WTC11 (cell line): ENCODE measurements at places on chromosomes 5 and 9.

GRCh38 chr9:98324801-98325200 lies 69.4 kb upstream of the TBC1D2 start:
- DNase-seq = no peak

- no peak for DNase-seq
Measured at GRCh38 chr5:82151662-82152061, 126.5 kb downstream of the RPS23 start.

- no peak for DNase-seq
Measured at GRCh38 chr5:107869438-107870115, 198.8 kb upstream of the EFNA5 start.

DNA sequence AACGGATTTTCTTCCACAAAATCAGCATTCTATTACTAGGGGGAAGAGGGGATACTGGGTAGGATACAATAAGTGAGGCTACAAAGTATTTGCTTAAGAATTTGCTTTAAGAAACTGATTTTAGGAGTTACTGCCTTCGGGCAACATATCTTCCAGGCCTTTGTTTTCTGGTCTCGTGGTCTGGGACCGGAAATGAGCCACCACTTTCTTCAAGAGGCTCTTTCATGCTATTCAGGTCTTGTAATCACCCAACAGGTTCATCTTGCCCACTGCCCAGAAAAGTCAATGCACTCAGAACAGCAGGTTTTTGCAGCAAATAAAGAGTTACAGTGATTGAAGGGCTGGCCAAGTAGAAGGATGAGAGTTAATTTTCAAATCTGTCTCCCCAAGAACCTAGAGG lies 6.6 kb upstream of the AOPEP start:
- no peak for DNase-seq

- DNase-seq = no peak
Measured at GRCh38 chr5:152177626-152178349, 227.3 kb downstream of the NMUR2 start.

DNA sequence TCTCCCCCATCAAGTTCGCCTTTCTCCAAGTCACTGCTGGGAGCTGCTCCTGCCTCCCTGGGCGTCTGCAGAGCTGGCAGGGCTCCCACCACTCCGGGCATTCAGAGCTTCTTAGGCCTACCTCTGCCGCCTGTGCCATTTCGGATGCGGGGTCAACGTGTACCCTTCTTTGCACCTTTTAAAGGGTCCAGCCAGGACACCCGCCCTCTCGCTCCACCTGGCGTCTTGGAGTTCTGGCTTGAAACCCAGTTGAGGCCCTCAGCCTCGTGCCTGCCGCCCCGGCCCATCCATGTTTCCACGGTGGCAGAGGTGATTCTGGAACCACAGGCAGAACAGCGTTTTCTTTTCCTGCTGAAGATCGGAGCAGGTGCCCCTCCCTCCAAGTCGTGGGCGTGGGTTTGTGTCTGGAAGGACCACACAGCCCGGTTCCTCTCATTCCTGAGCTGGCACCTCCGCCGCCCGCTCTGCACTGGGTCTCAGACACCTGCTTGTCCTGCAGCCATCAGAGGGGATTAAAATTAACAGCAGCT lies 32.9 kb downstream of the NDUFS6 start:
- DNase-seq = no peak

DNA sequence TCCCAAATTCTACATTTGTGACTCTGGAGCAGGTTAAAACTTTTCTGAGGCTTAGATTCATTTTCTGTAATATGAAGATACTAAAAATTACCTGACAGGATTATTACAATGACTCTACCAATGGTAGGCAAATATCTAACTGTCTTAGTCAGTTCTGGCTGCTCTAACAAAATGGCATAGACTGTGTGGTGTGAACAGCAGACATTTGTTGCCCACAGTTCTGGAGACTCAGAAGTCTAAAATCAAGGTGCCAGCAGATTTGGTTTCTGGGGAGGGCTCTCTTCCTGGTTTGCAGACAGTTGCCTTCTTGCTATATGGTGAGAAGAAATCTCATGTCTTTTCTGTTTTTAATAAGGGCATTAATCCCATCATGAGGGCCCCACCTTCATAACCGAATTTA lies 245.1 kb downstream of the MAST4 start:
- no peak for DNase-seq

- no peak for DNase-seq
Measured at GRCh38 chr9:1207686-1208085, 157.5 kb downstream of the DMRT2 start.

- no peak for DNase-seq
Measured at GRCh38 chr5:98776066-98776705, 2.7 kb downstream of the RGMB start.

GRCh38 chr9:25990376-25990775 lies 312.1 kb upstream of the TUSC1 start:
- no peak for DNase-seq

DNA sequence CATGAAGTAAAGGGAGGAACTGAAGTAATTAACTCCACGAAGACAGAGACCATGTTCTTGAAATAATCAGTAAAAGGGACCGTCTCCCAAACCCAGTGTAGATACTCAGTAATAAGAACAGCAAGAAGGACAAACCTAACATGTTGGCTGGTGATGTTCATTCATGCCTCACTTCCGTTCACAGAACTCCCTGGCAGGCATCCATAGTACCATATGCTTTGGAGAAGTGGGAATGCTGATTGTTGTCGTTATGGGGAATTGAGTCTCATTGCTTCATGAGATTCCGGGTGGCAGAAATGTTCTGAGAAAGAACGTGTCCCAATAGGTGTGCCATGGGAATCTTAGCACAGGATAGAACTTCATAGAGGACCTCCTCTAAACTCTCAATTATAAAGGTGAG lies 452.3 kb downstream of the ZSWIM6 start:
- no peak for DNase-seq

DNA sequence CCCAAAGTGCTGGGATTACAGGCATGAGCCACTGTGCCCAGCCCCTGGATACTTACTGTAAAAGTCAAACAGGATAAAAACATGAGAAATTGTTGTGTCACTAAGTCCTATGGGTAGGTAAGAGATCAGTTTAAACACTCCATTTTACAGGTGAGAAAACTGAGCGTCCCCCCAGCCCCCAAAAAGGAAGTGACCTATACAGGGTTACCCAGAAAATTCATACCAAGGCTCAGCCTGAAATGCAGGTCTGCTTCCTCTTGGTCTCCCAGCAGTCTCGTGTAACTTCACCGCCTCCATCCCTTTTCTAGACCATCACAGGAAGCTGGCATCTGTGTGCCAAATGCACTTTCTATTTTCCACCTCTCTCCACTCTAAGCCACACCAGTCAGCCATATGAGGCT lies 57.2 kb downstream of the TMOD1 start:
- DNase-seq = no peak

GRCh38 chr5:36200513-36200912 lies 41.2 kb downstream of the NADK2 start:
- no peak for DNase-seq

DNA sequence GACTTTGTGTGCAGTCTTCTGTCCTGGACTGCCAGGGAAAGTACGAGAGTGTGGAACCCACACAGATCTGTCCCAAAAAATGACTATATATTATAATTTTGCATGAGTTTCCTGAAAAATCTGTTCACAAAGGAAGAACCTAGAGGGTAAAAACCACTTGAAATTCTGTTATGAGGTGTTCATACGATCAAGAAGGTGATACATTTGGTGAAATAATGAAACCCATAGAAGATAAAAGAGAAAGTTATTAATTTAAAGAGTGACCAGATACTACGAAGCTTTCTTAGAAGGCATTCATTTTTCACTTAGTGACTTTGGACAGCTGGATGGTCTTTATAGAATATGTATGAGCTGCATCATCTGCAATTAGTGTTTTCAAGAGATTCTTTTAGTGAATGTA lies 32.9 kb downstream of the SLC12A2 start:
- no peak for DNase-seq

DNA sequence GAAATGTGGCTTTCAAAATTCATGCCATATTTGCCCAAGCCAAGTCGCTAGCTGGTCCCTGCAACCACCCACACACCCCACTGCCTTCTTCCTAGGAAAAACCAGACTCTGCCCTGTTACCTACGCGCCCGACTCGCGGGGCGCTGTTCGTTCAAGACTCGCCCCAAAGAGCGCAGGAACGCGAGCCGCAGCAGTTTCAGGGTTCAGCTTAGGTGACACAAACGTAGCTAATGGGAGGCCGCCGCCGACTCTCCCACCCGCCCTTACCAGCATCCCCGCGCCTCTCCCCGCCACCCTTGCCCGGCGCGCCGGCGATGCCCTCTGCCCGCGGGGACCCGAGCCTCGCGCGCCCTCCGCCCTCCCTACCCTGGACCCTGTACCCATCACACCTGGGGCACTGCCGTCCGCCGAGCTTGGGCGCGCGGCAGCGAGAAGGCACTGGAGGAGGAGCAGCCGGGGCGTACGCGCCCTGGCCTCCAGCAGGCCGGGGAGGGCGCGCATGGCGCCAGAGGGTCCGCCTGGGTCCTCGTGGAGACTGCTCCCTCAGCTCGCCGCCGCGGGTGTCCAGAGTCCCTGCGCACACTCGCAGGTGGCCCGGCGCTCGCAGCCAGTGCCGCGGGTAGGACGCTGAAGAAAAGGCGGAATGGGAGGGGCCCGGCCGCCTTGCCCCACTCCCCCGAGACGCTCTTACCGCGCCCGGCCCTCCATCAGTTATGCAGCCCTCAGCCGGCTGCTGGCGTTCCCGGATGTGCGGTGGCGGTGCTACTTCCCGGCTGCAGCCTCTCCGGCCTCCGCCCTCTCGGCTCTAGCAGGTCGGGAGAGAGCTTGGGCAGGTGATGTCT lies at the start of gene EMB:
EMB (minus strand) TSS at position 638 of the 842 bp plus-strand sequence; CDS start at position 501, 137 bp downstream.
- peak; percentile 84 for DNase-seq

DNA sequence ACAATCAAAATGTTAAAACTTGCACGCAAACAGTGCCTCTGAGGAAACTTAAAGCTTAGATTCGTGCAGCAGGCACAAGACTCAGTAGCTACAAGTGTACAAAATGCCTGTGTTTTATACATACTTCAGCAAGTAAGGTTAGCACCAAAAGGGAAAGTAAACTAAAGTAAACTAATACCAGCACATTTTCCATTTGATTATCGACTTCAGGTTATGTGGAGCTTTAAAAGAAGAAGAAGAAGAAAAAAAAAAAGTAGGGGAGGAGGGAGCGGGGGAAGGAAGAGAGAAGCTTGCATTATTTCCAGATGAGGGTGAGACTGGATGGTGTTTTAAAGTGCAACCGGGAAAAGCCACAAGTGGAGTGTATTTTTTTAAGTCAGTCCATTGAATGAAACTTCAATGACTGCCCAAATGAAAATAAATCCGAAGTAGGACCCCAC lies 596 bp upstream of the ADAMTS6 start:
- DNase-seq = no peak

- no peak for DNase-seq
Measured at GRCh38 chr5:30103052-30103451, 1090.4 kb upstream of the CDH6 start.

GRCh38 chr5:36177154-36177553 lies 25.2 kb downstream of the SKP2 start:
- no peak for DNase-seq

- DNase-seq = no peak
Measured at GRCh38 chr5:117568126-117568525, 993.5 kb upstream of the SEMA6A start.

DNA sequence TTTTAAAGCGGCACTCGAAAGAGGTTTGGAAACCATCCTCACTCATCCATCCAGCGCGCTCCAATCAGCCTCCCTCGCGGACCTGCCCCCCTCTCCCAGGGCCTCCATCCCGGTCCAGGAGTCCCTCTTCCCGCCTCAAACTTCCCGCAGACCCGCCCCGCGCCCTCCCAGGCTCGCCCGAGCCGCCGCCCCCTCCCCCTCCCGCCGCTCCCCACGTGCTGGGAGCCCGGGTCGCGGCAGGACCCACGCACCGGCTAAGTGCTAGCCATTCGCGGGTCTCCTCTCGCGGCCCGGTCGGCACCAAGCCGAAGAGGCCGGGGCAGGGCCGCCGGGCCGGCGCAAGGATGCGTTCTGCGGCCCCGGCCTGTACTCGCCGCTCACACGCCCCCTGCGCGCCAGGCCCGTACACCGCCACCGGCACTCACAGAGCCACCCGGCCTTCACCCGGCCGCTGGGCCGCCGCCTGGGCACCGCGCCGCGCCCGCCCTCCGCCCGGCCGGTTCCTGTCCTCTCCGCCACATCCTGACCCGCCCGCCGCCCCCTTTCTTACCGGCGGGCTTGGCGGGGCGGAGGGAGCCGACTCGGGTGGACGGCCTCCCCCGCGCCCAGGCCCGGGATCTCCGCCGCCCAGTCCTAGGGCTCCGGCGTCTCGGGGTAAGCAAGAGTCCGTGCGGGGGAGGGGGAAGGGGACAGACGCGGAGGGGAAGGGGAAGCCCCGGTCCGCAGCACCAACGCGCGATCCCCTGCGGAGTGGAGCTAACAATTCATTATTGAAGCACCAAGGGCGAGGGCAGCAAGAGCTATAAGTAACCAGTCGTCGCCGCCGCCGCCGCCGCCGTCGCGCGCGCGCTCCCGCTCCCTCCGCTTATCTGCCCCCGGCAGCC lies 576 bp downstream of the CHD1 start:
- DNase-seq = peak; percentile 66

- peak; percentile 91 for DNase-seq
Measured at GRCh38 chr5:135191084-135191826, 157.2 kb upstream of the PITX1 start.

GRCh38 chr5:137440795-137441194 lies 58.3 kb downstream of the SPOCK1 start:
- DNase-seq = no peak

- DNase-seq = no peak
Measured at GRCh38 chr9:115002371-115003120, 72.2 kb upstream of the TNFSF8 start.

- DNase-seq = no peak
Measured at GRCh38 chr9:79633558-79633957, 61.8 kb downstream of the TLE4 start.

GRCh38 chr5:17151686-17152085 lies 65.7 kb upstream of the BASP1 start:
- DNase-seq = peak; percentile 47

DNA sequence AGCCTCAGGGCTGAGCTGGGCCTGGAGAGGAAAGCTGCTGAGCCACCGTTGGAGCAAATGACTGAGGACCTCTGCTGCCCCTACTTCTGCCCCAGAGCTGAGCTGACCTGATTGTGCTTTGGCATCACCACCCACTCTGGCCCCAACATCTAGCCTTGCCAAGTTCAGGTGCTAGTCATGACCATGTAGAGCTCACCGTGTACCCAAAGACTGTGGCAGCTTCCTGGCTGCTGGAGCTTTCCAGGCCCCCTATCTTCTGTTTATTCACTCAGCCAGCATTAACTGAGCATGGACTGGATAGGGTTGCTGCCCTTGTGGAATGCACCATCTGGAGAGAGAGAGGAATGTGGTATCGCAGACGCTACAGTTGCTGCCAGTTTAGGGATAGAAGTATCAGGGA lies 49.1 kb downstream of the JADE2 start:
- no peak for DNase-seq

DNA sequence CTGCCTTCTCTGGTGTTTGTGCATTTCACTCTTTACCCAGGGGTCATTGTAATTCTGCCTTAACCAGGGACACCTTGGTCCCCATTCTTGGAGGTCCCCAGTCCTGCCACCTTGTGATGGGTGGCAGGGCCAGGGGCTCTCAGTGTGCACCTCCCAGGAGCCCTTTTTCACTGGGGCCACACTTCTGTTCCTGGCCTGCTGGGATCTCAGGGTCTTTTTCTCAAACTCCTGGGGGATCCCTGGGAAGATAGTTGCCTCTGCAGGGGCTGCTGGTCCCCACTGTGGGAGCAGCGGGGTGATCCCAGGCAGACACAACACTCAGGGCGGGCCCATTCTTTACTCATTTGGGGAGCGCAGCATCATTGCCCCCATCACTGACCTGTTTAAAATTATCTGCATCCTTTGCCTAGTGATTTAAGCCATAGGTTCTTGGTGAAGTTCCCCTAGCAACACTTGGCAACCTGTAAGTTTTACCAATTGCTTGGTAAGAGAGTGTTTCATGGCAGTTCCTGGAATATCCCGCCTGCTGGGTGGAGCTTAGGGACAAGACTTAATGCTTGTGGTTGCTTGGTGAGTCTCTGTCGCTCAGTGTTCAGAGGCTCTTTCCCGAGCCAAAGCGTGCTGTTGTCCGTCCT lies 15.7 kb downstream of the PHF2 start:
- no peak for DNase-seq
